ENCODE measurements at places on chromosomes 5 and 9.

DNA sequence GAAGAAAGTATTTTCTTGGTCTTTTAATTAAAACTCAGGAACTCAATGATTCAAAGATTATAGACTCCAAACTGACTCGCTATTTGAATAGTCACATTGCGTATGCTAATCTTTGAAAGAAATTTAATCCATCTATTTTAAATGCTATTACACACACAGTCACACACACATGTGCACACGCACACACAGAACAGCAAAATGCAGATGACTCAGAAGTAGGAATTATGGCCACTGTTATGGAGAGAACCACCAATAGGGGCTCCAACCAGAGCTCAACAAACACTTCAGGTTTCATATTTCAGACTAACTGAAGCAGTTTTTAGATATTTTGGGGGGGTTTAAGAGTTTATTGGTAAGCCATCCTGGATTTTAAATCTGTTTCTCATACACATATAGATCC is 1917.9 kb downstream of the EFNA5 start:
- no peak for DNase-seq

GRCh38 chr9:134040781-134041648 is 15.7 kb downstream of the BRD3OS start:
- no peak for DNase-seq

DNA sequence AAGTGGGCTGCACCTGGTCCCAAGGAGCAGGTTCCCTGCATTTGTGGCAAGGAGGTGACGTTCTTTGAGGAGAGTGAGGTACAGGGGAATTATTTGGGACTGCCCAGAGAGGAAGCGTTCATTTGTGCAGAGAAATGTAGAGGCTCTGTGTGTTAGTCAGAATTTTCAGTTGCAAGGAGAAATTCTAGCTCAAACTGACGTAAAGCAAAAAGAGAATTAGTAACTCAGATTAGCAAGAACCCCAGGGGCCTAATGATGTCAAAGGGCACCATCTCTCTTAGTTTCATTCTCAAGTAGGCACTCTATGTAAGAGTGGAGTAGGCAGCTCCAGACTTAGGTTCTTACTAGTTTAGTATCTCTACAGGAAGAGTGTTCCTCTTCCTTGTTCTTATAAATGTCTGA is 2.4 kb upstream of the TXN start:
- no peak for DNase-seq

DNA sequence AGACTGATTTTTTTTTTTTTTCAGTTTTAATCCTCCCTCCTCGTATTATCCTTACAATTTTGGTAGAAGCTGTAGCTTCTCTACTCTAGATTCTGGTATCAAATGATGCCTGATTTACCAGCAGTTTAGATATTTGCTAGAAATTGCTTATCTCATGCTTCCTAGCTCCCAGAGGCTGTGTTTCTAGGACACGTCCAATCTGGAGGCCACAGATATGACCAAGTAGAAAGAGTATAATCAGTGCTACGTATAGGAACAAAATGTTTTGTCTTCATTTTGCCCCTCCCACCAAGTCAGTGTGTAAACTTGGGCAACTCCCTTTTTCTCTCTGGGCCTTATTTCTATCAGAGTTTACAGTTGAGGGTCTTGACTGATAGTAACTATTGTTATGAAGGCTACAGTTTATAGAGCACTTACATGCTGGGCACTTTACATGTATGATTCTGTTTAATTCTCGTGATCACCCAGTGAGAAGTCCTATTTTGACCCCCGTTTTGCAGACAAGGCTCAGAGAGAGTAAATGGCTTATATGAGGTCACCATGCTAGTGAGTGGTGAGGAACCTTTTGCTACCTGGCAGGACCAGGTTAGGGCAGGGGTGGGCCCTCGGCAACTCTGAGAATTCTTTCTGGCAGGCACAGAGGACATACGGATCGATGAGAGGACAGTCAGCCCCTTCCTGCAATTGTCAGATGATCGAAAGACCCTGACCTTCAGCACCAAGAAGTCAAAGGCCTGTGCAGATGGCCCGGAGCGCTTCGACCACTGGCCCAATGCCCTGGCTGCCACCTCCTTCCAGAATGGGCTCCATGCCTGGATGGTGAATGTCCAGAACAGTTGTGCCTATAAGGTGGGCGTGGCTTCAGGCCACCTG is 7.6 kb downstream of the HDHD3 start:
- no peak for DNase-seq

GRCh38 chr5:39080597-39081204 is 6.5 kb upstream of the RICTOR start:
- no peak for DNase-seq

- no peak for DNase-seq
Measured at GRCh38 chr5:124869426-124870033, 123.1 kb upstream of the ZNF608 start.

- no peak for DNase-seq
Measured at GRCh38 chr5:158451203-158451992, 592.5 kb upstream of the CLINT1 start.

GRCh38 chr9:124180557-124180956 is 77.2 kb upstream of the NEK6 start:
- no peak for DNase-seq

GRCh38 chr5:108788142-108788541 is 40.4 kb downstream of the FER start:
- no peak for DNase-seq

DNA sequence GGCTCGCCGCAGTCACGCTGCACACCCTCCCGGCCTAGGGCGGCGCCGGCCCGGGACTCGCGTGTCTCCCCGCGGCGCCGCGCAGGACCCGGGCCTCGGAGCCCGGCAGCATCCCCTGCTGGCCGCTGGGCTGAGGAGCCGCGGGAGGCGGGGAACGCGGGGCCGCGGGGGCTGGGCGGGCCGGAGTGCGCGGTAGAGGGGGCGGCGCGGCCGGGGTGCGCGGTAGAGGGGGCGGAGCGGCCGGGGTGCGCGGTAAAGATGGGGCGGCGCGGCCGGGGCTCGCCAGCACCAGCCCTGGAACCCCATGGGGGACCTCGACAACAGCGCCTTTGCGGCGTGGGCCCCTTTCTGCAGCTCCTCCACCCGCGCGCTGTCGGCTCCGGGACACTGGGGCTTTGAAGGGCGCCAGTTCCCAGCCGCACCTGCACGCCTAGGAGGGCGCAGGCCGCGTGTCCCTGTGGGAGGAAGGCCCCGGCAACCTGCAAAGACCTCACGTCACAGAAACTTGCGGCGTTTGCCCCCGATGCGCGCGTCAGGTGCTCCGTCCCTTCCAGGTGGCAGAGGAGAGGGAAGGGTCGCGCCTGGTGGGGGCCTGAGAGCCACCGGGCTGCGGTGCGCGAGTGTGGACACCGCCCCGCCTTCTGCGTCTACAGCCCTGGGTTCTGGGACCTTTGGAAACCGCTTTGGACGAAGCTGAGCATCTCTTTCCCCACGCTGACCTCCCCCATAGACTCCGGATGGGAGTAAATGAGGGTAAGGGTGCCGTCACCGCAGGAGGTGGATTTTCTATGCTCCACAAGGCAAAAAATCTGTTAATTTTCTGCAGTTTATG is 49.6 kb downstream of the NSUN2 start:
- no peak for DNase-seq

- DNase-seq: no peak
Measured at GRCh38 chr9:71349218-71349617, 227.8 kb upstream of the TRPM3 start.

DNA sequence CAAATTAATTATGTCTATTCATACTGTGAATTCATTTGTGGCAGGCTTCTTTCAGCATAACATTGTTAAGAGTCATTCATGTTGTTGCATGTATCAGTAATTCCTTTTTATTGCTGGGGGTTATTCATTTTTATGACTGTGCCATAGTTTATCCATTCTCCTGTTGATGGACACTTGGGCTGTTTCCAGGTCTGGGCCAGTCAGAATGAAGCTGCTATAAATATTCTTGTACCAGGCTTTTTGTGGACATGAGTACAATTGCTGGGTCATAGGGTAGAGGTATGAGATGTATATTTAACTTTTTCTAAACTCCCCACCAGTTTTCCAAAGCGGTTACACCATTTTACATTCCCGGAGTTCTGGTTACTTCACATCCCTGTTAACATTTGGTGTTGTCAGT is 13.6 kb downstream of the PRPF4 start:
- DNase-seq: no peak

DNA sequence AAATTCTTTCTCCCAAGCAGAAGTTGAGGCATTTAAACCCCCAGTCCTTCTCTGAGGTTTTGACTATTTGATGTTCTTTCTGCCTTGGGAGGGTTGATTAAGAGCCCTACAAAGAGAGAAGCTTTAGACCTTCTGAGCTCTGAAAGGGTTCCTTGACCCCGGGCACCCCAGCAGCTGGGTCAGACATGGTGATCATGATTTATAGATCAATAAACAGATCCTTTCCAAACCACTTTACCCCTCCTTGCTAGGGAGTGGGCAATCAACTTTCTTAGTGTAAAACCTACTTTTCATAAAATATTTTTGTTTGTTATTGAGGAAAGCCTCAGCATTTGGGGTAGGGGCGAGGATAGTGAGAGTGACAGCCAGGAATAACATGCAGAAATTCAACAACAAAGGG is 117.6 kb downstream of the PRDM6 start:
- DNase-seq: no peak

DNA sequence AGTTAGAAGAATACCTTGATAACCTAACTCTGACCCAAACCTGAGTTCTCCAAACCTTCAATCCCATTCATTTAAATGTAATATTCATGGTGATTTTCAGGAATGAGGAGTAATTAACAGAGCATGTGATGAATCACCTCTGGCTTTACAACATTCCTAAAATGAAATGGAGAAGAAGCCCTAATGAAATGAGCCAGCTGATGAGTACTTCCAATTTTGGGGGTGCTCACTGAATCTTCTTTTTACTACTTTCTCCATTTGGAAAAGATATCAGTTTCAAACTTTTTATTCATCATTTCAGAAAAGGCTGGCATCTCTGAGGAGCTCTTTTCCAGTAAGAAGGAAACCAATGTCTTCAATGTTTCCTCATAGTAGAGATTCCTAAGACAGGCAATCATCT is 2.9 kb upstream of the SPINK5 start:
- DNase-seq: no peak

- DNase-seq: no peak
Measured at GRCh38 chr9:34485822-34486221, 27.2 kb downstream of the DNAI1 start.

- no peak for DNase-seq
Measured at GRCh38 chr5:80623999-80624398, 30.5 kb upstream of the MSH3 start.

DNA sequence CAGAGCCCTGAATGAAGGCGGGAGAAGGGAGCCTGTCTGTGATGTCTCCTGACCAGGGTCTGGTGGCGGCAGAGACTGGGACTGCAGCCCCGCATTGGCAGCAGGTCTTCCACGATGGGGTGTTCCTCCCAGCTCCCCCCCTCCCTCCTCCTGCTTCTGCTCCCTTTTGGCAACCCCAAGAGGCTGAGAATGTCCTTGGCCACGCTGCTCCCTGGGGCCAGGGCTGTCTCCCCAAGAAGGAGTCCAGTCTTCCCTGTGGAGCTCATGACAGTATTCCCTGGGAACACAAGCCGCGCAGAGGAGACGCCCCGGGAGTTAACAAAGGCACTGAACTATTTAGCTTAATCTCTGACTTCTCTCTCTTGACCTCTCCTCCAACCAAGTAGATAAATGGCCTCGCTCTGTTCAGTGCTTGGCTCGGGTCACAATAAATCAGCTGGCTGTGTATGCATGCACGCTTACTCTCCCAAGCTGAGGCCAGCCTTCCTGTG is 84.0 kb upstream of the NEURL1B start:
- no peak for DNase-seq

- DNase-seq: no peak
Measured at GRCh38 chr5:44603496-44604272, 205.1 kb upstream of the MRPS30 start.

DNA sequence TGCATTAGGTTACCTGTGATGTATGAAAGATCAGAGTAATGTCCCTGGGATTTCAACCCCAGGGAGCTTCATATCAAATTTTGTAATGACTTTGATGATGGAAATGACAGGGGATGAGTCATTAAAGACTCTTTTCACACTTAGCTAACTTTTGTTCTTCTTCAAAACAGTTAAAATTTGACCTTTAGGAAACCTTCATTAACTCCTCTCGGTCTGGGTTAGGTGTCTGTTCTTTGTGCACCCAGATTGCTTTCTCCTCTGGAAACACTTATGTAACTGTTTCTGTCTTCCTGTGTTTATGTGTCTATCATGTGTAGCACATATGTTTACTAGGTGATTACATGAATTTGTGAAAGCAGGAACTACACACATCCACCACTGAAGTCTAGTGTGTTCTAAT is 1.6 kb downstream of the SRFBP1 start:
- no peak for DNase-seq

DNA sequence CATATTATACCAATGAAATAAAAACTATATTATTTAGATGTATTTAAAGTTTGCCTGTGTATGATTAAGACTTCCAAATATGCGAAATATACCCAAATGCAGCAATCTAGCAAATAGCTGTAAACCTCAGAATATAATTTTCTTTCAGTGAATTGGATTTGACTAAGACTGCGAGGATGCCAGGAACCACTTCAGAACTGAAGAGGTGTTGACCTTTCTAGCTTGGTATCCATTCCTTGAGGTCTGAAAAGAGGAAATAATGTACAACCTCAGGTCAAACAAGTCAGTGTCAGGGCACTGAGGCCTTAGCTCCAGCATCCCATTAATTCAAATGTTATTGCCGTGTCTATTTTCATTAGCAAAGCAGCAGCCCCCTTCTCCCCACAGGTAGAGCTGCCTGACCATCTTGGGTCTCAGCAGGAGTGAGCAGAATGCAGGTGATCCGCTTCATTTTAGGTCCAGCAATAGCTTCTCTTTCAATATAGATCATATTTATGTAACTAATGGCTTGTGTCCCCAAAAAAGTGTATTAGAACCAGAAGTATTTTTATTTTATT is 100.0 kb downstream of the KIAA1958 start:
- DNase-seq: no peak

DNA sequence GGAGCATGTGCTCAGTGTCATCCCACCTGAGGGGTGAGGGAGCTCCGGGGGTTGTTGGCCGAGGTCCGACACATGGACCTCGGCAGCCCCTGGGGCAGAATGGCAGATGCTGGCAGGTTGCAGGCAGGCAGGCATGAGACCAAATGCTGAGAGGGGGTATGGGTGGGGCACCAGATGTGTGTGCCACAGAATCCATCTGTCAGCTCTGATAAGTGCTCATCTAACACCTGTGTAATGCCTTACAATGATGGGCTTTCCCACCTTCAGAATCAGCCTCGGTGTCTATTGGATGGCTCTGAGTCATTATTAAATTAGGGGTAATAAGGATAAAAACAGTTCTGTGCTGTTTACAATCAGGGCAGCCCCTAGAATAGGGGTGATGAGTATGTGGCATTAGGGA is 73.1 kb upstream of the SAP30L start:
- DNase-seq: no peak

DNA sequence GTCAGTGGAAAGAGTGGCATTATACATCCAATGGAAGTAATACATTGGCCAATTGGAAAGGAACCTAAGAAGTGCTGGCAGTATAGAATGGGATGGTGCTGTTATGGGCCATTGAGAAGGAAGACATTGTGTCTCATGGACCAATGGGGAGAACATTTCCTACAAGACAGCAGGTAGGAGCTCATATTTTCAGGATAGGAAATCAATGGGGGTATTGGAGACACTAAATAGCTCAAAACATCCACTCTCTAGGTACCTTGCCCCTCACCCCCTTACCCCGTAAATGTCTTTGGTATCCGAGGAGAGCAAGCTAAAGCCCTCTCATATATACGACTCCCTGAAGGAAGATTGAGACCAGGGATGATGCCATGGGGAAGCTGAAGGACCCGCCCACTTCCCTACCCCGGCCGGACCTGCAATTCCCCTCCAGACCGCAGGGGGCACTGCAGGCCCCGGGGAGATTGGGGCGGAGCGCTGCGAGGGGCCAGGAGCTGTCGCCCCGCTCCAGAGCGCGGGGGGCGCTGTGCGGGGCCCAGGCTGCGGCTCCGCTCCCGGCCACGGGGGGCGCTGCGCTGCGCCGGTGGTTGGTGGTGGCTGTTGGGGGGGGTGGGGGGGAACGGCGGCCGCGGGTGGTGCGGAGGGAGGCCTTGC is at the start of gene KDM3B:
Gene KDM3B, plus strand, starts transcription at position 615 of the 651 bp plus-strand sequence. CDS start 111 bp downstream, outside the sequence.
- DNase-seq: peak; percentile 97
